ENCODE measurements at places on chromosomes 2 and 18.

GRCh38 chr2:7057865-7058400 is 140.7 kb downstream of the RNF144A start:
- peak; percentile 22 for DNase-seq
- peak overlapping the region; percentile 40 for H3K4me3 ChIP-seq
- peak overlapping the region; percentile 82 for H3K27ac ChIP-seq
- peaks cover 18% of the 10 kb centered on the region for H3K4me1 ChIP-seq
- H3K27me3 ChIP-seq = no peaks in the 10 kb centered on the region

- H3K4me3 ChIP-seq = no peak overlapping the region
- H3K27me3 ChIP-seq = no peaks in the 10 kb centered on the region
- H3K4me1 ChIP-seq = peaks cover 8% of the 10 kb centered on the region
- peaks cover 9% of the 10 kb centered on the region for H3K36me3 ChIP-seq
- no peak overlapping the region for H3K27ac ChIP-seq
Measured at GRCh38 chr2:98585386-98585785, 22.9 kb downstream of the COA5 start.

GRCh38 chr2:13193900-13194299 is 477.2 kb downstream of the TRIB2 start:
- H3K27ac ChIP-seq = no peak overlapping the region
- H3K4me1 ChIP-seq = no peaks in the 10 kb centered on the region
- no peak overlapping the region for H3K4me3 ChIP-seq
- peaks cover 6% of the 10 kb centered on the region for H3K27me3 ChIP-seq
- H3K36me3 ChIP-seq = no peaks in the 10 kb centered on the region
- DNase-seq = no peak

DNA sequence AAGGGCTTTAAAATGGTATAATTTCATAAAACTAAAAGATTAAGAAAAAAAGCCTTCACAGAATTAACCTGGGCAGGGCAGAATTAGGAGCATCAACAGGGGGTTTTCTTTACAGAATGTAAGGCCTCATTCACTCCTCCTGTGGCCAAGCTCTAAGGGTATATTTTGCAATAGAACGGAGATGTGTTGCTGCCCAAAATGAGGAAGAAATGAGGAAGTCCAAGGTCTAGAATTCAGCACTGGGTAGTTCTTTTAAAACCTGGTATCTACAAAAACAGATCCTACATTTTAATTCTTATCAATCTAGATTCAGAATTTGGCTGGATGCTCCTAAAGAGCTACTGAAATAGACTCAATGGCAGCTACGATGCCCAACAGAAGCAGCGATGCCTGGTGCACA is 101.8 kb downstream of the AKAIN1 start:
- H3K36me3 ChIP-seq = no peaks in the 10 kb centered on the region
- DNase-seq = no peak
- H3K4me1 ChIP-seq = no peaks in the 10 kb centered on the region
- no peak overlapping the region for H3K4me3 ChIP-seq

DNA sequence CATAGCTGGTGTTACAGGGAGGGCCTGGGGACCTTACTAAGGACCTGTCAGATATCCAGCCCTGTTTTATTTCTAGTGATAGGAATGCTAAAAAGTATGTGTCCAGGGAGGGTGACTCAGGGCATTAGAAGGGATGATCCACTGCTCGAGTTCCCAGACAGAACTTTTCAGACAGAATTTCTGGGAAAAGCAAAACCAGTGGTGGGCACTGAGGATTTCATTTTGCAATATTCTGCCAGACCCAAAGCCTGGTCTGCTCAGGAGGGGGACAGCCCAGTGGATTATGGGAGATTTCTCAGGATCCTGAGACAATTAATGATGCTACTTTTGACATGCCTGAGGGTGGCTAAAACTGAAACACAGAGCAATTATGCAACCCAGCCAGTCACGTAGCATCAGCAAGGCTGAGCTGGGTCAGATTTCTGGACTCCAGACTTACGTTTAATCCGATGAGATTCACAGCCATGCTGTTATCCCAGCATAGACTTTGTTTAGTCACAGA is 4.7 kb upstream of the KCNE4 start:
- H3K4me3 ChIP-seq = no peak overlapping the region
- H3K27me3 ChIP-seq = peaks cover 11% of the 10 kb centered on the region
- H3K27ac ChIP-seq = no peak overlapping the region
- no peak for DNase-seq
- no peaks in the 10 kb centered on the region for H3K36me3 ChIP-seq

DNA sequence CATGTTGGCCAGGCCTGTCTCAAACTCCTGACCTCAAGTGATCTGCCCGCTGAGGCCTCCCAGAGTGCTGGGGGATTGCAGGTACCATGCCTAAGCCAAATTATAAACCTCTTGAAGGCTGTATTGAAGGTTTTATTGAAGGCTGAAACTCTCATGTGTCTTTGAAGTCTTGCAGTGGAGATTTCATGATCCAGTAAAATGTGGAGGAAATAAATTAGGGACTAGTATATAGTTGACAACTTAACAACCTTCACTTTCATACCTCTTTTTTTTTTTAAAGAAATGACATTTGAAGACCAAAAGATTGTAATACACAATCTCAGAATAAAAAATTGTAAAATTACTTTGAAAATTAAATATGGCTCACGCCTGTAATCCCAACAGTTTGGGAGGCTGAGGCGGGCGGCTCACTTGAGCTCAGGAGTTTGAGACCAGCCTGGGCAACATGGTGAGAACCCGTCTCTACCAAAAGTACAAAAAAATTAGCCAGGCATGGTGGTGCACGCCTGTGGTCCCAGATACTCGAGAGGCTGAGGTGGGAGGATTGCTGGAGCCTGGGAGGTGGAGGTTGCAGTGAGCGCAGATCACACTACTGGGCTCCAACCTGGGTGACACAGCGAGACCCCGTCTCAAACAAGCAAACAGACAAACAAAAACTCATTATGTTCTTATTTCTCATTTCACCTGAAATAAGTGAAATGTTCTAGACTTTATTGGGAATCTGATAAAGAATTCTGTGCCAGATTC is 8.0 kb downstream of the EML4 start:
- peaks cover 72% of the 10 kb centered on the region for H3K4me1 ChIP-seq
- peak overlapping the region; percentile 34 for H3K27ac ChIP-seq
- peaks cover 21% of the 10 kb centered on the region for H3K36me3 ChIP-seq
- H3K4me3 ChIP-seq = no peak overlapping the region
- DNase-seq = no peak

- DNase-seq = no peak
- no peak overlapping the region for H3K4me3 ChIP-seq
- H3K27ac ChIP-seq = no peak overlapping the region
- H3K27me3 ChIP-seq = no peaks in the 10 kb centered on the region
- H3K36me3 ChIP-seq = no peaks in the 10 kb centered on the region
Measured at GRCh38 chr18:39871961-39872360, 2083.1 kb upstream of the PIK3C3 start.

- no peak overlapping the region for H3K27ac ChIP-seq
- H3K36me3 ChIP-seq = no peaks in the 10 kb centered on the region
- no peaks in the 10 kb centered on the region for H3K27me3 ChIP-seq
- no peak overlapping the region for H3K4me3 ChIP-seq
- DNase-seq = no peak
- no peaks in the 10 kb centered on the region for H3K4me1 ChIP-seq
Measured at GRCh38 chr2:173307293-173307692, 47.4 kb upstream of the CDCA7 start.

GRCh38 chr2:163135256-163135655 is 296.7 kb upstream of the KCNH7 start:
- no peaks in the 10 kb centered on the region for H3K36me3 ChIP-seq
- H3K4me3 ChIP-seq = no peak overlapping the region
- no peak overlapping the region for H3K27ac ChIP-seq
- H3K27me3 ChIP-seq = no peaks in the 10 kb centered on the region

- H3K27me3 ChIP-seq = no peaks in the 10 kb centered on the region
- no peak overlapping the region for H3K4me3 ChIP-seq
- DNase-seq = no peak
- H3K27ac ChIP-seq = no peak overlapping the region
- peaks cover 18% of the 10 kb centered on the region for H3K4me1 ChIP-seq
Measured at GRCh38 chr2:127469051-127469450, 50.8 kb downstream of the PROC start.

DNA sequence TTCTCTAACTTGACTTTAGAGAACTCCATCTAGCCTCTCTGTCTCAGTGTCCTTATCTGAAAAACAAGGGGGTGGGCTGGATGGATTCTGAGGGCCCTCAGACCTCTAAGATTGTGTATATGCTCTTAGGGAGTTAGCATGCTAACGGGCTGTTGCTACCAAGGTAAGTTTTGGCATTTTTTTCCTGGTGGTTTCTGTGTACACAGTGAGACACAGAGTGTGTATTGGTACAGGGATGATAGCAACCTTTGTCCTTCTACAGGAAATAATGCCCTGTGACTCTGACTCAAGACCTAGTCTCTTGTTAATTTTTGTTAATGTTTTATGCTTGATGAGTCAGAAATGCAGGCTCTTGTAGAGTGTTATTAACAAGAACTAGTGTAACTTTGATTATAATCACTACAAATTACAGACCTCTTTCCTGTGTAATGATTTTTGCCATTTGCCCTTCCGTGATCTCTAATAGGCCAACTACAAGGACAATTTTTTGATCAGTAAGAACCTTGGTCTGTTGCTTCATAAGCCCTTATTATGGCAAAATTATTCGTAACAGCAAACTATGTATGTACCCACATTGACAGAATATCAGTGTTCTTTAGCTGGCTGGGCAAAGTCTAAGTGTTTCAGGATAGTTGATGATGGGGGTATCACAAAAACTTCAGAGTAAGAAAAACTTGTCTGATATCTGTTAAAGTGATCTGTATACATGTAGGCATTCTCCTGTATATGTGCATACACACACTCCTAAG is 89.7 kb downstream of the SPTBN1 start:
- H3K4me1 ChIP-seq = peaks cover 14% of the 10 kb centered on the region
- no peaks in the 10 kb centered on the region for H3K27me3 ChIP-seq
- no peaks in the 10 kb centered on the region for H3K36me3 ChIP-seq
- DNase-seq = no peak
- H3K27ac ChIP-seq = no peak overlapping the region

GRCh38 chr2:170115501-170116229 is 62.3 kb upstream of the MYO3B start:
- no peaks in the 10 kb centered on the region for H3K36me3 ChIP-seq
- no peak overlapping the region for H3K27ac ChIP-seq
- H3K27me3 ChIP-seq = no peaks in the 10 kb centered on the region
- H3K4me1 ChIP-seq = no peaks in the 10 kb centered on the region
- DNase-seq = no peak

DNA sequence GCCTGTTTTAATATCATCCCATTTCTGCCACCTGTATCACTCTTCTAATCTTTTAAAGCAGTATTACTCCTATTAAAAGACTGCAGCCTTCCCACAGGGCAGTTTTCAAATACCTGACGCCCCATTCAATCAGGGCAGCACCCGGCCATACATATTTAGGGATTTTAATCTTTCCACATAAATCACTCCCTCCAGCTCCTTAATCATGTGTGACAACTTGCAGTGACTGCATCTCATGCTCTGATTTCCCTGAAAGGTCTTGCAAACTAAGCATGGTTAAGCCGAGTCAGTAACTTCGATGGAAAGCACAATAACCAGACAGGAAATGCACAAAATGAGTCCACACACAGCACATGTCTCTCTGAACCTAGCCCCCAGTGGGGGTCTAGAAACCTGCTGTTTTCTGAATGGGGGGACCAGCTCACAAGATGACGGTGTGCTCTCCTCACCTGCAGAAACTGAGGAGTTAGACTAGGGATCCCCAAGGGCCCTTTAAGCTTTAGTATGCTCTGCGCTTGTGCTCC is 116.9 kb upstream of the CREB1 start:
- no peak overlapping the region for H3K4me3 ChIP-seq
- H3K27me3 ChIP-seq = no peaks in the 10 kb centered on the region
- no peak overlapping the region for H3K27ac ChIP-seq
- no peaks in the 10 kb centered on the region for H3K4me1 ChIP-seq
- no peaks in the 10 kb centered on the region for H3K36me3 ChIP-seq

- no peaks in the 10 kb centered on the region for H3K36me3 ChIP-seq
- no peak for DNase-seq
- H3K4me3 ChIP-seq = no peak overlapping the region
- no peaks in the 10 kb centered on the region for H3K4me1 ChIP-seq
- no peak overlapping the region for H3K27ac ChIP-seq
- H3K27me3 ChIP-seq = peaks cover 19% of the 10 kb centered on the region
Measured at GRCh38 chr2:198337368-198337767, 533.0 kb downstream of the PLCL1 start.

DNA sequence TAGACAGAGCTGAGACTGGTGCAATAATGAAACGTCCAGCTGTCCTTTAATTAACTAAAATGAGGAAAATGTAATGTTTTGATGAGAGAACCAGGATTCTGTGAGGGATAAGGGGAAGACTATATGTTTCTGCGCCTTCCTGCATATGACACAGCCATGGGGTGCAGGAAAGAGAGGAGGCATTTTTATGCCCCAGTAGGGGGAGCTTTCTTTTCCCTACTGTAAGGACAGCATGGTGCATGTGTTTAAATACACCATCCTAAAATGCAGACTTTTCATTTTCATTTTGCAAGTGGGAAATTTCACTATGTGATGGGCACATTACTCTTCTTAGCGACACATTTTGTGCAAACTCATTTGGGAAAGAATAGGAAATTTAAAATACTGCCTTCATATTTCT is 446.1 kb downstream of the ARHGAP15 start:
- peaks cover 12% of the 10 kb centered on the region for H3K36me3 ChIP-seq
- H3K4me1 ChIP-seq = peaks cover 10% of the 10 kb centered on the region
- DNase-seq = no peak
- H3K27ac ChIP-seq = no peak overlapping the region

DNA sequence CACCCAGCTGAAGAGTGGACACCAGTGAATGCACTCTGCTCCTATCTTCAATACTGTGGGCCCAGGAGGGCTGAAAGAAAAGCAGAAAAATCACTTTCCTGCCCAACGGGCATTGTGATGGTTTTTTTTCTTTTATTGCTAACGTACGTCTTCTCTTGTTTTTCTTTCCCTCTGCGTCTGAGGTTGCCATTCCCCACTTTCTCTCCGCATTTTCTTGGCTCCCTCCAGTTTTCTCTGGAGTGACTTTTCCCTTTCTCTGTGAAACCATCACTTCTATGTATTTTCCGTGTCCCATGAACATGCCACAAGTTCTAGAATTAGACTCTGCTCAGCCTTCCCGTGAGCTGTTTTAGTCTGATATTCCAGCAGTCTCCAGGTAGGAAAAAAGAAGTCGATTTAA is 169.2 kb downstream of the BCL2 start:
- no peaks in the 10 kb centered on the region for H3K27me3 ChIP-seq
- H3K36me3 ChIP-seq = peaks cover 35% of the 10 kb centered on the region
- no peak overlapping the region for H3K4me3 ChIP-seq
- H3K4me1 ChIP-seq = peaks cover 62% of the 10 kb centered on the region
- peak overlapping the region; percentile 38 for H3K27ac ChIP-seq
